ENCODE measurements at places on chromosomes 2 and 18.

DNA sequence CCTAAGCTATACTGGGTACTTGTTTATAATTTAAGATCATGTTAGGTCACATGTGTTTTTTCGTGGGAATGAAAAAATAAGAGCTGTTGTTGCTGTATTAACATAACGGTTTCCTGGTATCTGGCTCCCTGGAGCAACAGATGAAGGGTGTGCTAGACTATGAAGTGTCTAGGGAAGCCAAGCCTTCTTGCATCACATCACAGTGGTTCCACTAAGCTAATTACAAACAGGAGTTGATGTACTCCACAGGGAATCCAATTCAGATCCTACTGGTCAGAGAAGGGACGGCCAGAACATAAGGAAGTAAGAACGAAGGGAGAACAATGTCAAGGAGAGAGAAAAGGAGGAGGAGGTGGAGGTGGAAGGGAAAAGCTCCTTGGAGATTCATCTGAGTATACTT lies 193.0 kb upstream of the CYP26B1 start:
- no peak for DNase-seq

- DNase-seq, result no peak
Observed at GRCh38 chr2:133098787-133099186, 428.8 kb upstream of the LYPD1 start.

DNA sequence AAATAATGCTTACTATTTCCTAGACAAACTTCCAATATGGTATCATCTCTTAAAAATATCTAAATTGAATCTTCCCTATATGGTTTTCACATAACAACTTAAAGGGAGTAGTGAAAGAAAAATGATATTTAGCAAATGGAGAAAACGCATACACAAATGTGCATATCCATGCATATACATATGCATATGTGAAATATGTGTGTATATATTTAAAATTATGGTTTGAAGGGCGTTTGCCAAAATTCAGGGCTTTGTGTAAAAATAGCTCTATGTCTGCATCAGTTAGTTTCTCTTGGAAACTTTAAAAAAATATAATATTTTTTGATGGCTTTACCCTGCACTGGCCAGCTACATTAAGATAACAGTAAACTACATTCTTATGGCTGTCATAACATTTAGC lies 986.7 kb downstream of the BCL11A start:
- DNase-seq, result no peak

DNA sequence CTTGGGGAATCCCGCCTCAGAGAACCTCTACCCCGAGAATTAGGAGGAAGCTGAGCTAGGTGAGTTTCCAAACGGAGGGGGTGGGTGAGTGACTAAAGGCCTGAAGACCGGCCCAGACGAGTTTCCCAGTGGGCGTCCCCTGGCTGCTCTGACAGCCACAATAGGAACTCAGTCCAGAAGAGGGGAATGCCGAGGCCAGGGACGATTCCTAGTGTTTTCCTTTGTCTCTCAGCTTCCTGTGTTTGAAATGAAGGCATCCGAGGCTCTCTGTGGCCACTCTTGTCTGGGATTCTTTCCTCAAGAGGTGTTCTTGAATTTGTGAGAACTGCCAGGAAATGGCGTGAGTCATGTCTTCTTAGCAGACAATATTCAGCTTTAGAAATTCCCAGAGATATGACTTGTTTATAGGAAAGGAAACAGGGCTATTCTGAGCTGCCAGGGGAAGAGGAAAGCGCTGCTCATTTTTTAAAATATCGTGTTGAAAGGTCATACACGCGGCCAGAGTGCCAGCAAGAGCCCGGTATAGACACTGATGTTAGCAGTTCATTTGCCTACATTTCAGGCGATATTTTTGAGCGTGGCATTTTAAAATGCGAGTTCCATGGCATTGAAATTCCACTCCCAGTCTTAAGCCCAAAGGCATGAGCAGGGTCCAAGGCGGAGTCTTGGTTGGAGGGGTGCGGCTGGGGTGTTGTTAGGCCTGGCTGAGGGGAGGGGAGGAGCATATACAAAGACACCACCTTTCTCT lies 169.1 kb upstream of the KLF7 start:
- DNase-seq, result peak; percentile 99

GRCh38 chr2:34652636-34653035 lies 1053.5 kb upstream of the FAM98A start:
- DNase-seq, result peak; percentile 22

GRCh38 chr2:75087736-75088135 lies 111.6 kb downstream of the TACR1 start:
- no peak for DNase-seq

GRCh38 chr2:50273003-50273402 lies 758.9 kb downstream of the NRXN1 start:
- DNase-seq, result no peak

- DNase-seq, result no peak
Observed at GRCh38 chr2:105911425-105911824, 166.7 kb downstream of the NCK2 start.

GRCh38 chr18:32918692-32919250 lies 145.9 kb upstream of the KLHL14 start:
- DNase-seq, result no peak

GRCh38 chr2:199228887-199229819 lies 228.6 kb downstream of the SATB2 start:
- DNase-seq, result peak; percentile 98

- no peak for DNase-seq
Observed at GRCh38 chr2:213733893-213734292, 449.6 kb downstream of the SPAG16 start.

DNA sequence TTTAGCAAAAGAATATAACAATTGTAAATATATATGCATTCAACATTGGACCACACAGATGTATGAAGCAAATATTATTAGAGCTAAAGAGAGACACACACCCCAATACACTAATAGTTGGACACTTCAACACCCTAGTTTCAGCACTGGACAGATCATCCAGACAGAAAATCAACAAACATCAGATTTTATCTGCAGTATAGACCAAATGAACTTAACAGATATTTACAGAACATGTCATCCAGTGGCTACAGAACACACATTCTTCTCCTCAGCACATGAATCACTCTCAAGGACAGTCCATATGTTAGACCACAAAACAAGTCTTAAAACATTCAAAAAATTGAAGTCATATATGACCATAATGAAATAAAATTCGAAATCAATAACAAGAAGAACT lies 22.1 kb upstream of the EVA1A start:
- no peak for DNase-seq

DNA sequence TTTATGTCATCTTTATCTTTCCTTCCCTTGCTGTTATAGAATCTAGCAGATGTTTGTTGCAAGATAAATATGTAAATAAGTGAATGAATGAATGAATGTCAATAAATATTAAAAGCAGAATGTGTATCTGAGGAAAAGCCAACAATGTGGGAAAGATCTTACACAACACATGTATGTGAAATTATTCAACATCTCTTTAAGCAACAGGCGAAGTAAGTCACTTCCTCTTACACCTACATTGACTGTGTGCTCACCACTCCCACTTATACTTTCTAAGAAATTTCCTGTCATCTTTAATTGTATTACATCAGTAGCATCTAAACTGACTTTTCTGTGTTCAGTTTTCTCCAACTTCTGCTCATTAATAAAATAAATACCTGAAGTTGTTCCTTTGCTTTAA lies 43.0 kb downstream of the RAD51AP2 start:
- DNase-seq, result no peak

DNA sequence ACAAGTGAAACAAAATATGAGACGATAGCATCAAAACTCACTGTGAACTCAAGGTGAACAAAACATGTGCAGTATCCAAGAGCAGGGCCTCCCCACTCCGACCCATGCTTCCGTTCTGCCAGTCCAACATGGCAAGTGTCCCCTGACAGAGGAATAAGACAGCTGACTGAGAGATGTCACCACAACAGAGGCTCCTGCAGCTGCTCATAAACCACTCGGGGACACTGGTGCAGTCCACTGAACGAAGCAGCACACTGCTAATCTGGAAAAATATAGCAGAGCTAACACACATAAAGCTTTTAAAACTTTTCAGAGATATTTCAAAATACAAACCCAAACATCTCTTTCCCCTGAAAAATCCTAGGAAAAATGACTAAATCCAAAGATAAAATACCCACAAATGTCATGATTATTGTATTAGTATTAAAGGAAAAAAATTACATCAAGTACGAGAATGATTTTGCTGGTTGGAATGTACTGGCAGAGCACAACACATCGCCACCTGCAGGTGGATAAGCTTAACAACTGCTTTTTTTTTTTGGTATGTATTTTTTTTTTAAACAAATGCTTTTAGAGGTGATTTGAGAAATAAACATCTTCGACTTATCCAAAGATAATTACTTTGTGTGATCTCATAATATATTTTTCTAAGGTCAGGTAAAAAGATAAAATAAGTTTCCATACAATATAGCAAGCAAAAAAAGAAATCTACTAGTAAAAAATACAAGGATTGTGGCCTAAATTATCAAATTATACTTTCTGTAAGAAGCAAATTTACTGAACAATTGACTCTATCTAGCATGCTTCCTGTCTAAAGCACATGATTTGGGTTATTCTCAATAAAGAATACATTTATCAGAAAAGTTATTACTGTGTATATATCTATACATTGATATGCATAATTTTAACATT lies 18.6 kb downstream of the THADA start:
- peak; percentile 61 for DNase-seq

DNA sequence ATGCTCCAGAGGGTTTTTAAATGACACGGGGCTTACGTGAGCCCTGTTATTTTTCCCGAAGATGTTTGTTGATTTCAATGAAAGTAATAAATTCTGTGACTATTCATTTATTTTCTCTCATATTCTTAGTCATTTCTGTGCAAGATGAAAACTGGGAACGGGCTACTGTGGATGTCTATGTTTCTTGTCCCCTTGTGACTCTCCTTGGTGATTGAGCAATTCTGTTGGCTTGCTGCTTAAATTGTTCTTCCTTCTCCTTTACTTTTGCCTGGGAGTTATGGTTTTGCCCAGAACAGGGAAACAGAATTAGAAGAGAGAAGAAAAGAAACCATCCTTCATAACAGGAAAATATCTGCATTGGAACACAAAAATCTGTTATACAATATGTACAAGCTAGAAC lies 508.2 kb upstream of the DSEL start:
- no peak for DNase-seq

DNA sequence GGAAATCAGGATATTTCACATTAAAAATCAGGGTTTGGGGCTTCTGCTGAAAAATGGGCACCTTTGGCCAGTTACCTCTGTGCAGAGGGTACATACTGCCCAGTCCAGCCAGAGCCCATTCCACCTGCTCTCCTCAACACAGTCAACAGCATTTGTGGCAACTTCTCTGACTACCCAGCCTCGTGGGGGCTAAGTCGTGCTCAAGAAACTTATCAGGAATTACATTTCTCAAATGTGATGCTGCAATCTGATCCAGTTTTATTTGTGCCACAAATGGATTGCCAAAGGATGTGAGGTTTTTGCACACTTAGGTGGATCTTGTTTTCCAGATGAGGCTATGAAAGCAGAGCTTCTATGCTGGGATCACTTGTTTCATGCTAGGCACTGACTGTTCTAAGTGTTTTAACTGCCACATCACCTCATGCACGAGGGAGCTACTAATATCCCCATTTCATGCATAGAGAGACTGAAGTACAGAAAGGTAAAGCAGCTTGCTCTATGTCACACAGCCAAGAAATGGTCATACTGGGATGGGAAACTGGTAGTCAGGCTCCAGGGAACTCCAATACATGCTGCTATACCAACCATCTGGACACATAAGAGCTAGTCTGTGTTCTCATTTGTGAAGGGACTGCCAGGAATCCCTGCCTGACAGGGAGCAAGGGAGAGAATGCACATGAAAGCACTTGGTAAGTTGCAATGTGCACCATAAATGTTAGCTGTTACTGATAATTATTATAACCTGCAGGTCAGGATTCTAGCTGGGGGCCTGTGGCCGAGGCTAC lies 89.0 kb upstream of the HK2 start:
- DNase-seq, result no peak

- no peak for DNase-seq
Observed at GRCh38 chr2:179261151-179261825, 3.3 kb downstream of the SESTD1 start.

DNA sequence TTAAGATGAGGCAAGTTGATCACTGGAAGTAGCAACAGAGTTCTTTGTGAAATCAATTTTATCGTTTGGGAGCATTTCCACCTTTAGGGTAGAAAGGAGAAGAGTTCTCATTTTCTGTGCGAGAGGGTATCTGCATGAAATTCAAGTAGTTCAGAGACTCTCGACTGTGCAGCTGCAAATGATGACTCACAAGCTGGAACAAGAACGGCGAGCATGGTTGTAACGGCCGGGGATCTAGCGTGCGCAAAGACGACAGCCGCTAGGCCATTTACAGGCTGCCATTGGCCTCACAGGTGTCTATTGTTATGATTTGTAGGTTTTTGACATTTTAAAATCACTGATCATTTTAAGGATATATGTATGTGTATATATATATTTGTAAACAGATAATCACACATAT lies 5.2 kb downstream of the KLHL29 start:
- DNase-seq, result no peak

- no peak for DNase-seq
Observed at GRCh38 chr18:24499814-24500213, 39.4 kb downstream of the HRH4 start.

- no peak for DNase-seq
Observed at GRCh38 chr2:119431976-119432850, 559 bp downstream of the TMEM37 start.

DNA sequence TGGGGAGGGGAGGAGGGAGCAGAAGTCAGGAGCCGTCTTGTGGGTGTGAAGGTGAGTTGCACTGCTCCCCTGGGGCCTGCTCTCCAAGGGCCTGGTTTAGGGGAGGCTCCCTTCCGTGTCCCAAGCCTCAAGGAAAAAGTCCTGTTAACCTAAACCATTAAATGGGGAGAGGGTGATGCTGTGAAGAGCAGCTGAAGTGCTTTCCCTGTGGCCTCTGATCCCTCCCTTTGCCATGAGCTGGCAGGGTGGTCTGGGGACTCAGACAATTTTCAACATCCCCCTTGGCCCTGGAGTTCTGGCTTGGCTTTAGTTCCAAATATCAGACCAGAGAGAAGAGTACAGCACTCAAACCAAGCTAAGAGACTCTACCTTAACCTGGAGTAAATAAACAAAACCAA lies 692 bp upstream of the POMC start:
- DNase-seq, result no peak

DNA sequence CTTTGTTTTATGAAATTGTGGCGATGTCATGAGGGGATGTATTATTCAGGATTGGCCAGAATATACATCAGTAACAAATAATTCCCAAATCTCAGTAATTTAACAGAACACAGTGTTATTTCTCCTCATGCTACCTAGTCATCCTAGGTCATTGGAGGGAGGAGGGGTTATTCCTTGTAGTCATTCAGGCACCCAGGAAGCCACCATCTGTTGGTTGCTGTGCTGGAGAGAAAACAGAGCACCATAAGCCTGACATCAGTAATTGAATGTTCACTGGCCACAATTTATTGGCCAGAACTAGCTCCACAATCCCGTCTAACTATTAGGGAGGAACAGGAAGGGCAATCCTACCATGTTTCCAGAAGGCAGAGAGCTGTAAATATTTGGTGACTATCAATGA lies 303.5 kb upstream of the CELF4 start:
- DNase-seq, result no peak

DNA sequence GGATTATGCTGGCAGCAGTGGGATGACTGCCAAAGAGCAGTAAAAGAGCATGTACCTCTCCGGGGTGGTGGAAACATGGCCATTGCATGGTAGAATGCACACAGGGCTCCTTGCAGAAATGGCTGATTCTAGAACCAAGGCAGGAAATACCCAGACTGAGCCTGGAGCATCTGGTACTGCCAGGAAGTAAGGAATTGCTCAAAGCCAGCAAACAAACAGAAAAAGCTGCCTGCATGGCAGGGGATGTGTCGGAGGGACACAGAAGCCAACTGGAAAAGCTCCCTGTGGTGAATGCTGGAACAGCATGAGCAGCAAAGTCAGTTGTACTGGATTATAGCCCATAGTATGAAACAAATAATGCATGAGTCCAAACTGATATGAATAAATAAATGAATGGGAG lies 78.0 kb upstream of the NFATC1 start:
- DNase-seq, result no peak
